Panc1 (cell line): ENCODE measurements at places on chromosomes 11 and 22. TPM values are rescaled to one million over a fixed set of nuclear protein-coding genes. Genes with fewer than 3 reads are reported as not detected.

CALCA gene
- total RNA-seq, result not detected

TIGD3 gene
- 2.4 TPM for total RNA-seq

ZNF143 gene
- 30.2 TPM for total RNA-seq

SEC14L6 gene
- not detected for total RNA-seq

ANGPTL5 gene
- total RNA-seq, result not detected

HTR3B gene
- total RNA-seq, result not detected

ABCC8 gene
- total RNA-seq, result 0.18 TPM

SLC35C1 gene
- 13.4 TPM for total RNA-seq

CCDC81 gene
- 0.49 TPM for total RNA-seq

CLMP gene
- total RNA-seq, result 1.5 TPM

SLC22A9 gene
- total RNA-seq, result not detected

THY1 gene
- total RNA-seq, result 13.7 TPM

IL18 gene
- total RNA-seq, result 22.5 TPM

GAB4 gene
- not detected for total RNA-seq

OTOG gene
- total RNA-seq, result not detected
